Lower lobe of right lung (tissue), 2 donors: ENCODE measurements at places on chromosomes 11 and 22. TPM values are rescaled to one million over a fixed set of nuclear protein-coding genes. Genes with fewer than 3 reads are reported as not detected.
A peak's percentile ranks its signal among the peaks of the same experiment; 100 is the strongest.

CHRNA10 gene
- total RNA-seq = 1.7 TPM

GUCD1 gene
- total RNA-seq = 120 TPM

CDON gene
- total RNA-seq = 18.5 TPM

SCGB1A1 gene
- 3,364 TPM for total RNA-seq

DDTL gene
- total RNA-seq = 2.9 TPM

DNA sequence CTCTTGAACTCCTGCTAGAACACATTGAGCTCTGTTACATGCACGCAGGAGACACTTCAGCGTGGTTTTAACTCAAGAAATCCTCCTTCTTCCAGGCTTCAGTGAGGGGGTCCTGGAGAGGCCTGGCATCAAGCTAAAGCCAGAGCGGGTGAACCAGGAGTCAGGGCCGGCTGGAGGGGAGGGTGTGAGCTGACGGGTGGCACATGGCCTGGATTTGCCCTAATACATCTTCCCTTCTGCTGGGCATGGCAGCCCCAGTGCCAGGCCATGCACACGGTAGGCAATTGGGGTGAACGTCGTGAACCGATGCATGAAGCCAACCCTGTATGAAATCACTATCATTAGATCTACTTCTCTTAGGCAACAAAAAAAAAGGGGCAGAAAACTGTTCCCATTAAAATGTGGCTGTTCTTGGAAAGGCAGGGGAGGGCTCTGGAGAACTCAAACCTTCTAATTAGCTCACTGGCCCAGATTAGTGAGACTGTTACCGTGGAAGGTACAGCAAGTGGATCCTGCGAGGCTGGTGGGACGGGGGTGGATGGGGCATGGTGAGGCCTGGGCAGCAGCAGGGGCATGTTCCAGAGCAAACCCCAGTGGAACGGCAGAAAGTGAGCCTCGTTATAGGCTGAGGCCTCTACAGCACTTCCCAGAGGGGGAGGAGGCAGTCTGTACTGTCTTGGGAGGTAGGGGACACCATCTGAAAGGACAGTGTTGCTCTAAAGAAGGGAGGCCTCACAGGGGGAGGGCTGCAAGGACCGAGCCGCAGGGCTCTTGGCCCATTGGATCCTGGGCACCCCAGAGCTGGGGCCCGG lies 10.6 kb downstream of the IFT27 start:
- peaks cover 17% of the 10 kb centered on the region for H3K36me3 ChIP-seq
- H3K4me1 ChIP-seq = peaks cover 4% of the 10 kb centered on the region
- no peak for DNase-seq
- H3K27ac ChIP-seq = no peak overlapping the region

GRCh38 chr11:44988981-44989635 lies 38.4 kb upstream of the TP53I11 start:
- H3K4me3 ChIP-seq = no peak overlapping the region
- H3K27me3 ChIP-seq = no peaks in the 10 kb centered on the region
- no peak overlapping the region for H3K27ac ChIP-seq
- peaks cover 11% of the 10 kb centered on the region for H3K4me1 ChIP-seq
- H3K36me3 ChIP-seq = no peaks in the 10 kb centered on the region
- no peak for DNase-seq

DNA sequence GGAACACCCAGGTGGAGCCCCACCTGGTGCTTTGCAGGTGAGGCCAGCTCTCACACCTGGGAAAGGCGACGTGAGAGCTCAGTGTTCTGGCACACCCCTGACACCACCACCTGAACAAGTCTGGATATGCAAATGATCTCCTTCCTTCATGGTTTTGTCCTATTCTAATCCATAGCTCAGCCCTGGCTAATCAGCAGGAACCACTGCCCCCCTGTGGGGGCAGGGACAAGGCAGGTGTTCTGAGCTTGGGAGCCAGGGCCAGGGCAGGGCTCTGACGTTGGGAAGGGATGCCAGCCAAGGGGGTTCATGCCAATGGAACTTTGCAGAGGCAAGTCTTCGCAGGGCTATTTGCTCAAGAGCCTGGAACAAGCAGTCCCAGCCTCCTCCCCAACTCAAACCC lies 144.2 kb downstream of the TRIM29 start:
- no peaks in the 10 kb centered on the region for H3K4me1 ChIP-seq
- peaks cover 3% of the 10 kb centered on the region for H3K27me3 ChIP-seq

GRCh38 chr11:45538939-45539338 lies 126.5 kb downstream of the CHST1 start:
- H3K36me3 ChIP-seq = no peaks in the 10 kb centered on the region
- peaks cover 3% of the 10 kb centered on the region for H3K27me3 ChIP-seq
- DNase-seq = no peak
- H3K27ac ChIP-seq = no peak overlapping the region
- H3K4me3 ChIP-seq = no peak overlapping the region

DNA sequence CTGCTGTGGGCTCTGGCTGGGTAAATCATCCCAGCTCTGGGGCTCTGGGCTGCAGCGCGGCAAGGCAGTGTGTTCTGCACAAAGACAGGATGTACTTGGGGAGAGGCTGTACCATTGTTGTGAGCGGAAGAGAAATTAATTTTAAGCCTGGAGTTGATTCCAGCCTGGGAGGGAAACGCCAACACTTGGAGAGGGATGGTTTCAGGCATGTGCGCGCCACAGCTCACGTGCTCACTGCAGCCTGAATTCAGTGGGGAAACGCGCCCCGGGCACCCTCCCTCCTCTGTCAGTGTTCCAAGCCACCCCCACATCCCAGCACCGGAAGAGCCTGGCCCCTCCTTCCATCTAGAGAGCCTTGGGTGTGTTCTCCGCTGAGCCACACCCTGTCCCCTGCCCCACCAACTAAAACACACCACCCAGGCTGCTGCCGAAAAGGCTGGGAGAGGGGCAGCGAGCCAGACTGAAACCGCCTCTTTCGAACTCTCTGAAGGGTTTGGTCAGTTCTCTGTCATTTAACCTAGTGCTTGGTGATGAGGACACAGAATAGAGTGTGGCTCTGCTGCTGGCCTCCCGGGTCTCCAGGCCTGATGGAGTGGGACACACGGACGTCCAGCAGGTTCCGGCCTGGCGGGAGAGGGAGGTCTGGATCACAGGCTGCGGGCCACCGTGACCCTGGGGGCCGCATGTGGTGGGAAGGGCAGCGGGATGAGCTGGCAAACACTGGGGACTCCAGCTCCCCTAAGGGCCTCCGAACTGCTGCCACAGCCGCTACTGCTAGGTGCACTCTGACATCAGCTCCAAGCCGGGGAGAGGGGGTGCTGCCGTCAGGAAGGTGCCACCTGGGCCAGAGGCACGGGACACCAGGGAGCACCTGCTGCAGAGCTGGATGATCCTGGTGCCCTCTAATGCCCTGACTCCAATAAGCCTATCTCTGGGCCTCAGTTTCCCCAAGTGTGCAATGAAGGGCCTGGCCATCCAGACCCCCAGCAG lies 230.8 kb downstream of the CTTN start:
- H3K27me3 ChIP-seq = no peaks in the 10 kb centered on the region
- no peak overlapping the region for H3K4me3 ChIP-seq
- DNase-seq = peak; percentile 77
- H3K36me3 ChIP-seq = no peaks in the 10 kb centered on the region

DNA sequence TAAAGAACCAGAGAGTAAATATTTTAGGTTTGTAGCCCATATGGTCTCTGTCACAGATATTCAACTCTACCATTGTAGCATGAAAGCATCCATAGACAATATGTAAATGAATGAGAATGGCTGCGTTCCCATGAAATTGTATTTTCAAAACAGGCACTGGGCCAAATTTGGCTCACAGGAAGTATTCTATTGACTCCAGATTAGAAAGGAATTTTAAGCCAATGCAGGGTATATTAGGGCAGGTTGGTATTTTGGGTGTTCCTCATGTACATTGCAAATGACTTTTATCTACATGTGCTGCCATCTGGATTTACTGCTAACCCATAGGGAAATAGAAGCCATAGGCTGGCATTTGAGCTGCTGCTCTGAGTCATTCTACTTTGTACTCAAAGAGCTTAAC lies 35.1 kb upstream of the PDGFD start:
- H3K4me1 ChIP-seq = no peaks in the 10 kb centered on the region
- no peak overlapping the region for H3K4me3 ChIP-seq
- DNase-seq = no peak
- H3K27me3 ChIP-seq = no peaks in the 10 kb centered on the region
- H3K36me3 ChIP-seq = no peaks in the 10 kb centered on the region

DNA sequence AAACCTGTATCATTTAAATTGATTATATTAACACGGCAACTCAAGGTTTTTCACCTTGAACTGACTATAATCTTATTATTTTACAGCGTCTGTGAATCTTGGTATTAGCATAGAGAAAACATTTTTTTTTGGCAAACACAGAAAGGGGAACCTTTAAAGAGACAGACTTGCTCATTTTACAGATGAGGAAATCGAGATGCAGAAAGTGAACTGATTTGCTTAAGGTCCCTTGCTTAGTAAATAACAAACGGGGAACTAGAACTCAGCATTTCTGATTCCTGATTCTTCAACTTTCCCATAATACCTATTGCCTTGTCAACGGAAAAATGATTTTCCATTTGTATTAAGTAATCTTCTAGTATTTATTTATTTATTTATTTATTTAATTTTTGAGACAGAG lies 33.2 kb upstream of the CECR2 start:
- no peaks in the 10 kb centered on the region for H3K36me3 ChIP-seq
- H3K27ac ChIP-seq = no peak overlapping the region
- H3K4me1 ChIP-seq = no peaks in the 10 kb centered on the region
- no peak overlapping the region for H3K4me3 ChIP-seq
- H3K27me3 ChIP-seq = no peaks in the 10 kb centered on the region
- no peak for DNase-seq

DNA sequence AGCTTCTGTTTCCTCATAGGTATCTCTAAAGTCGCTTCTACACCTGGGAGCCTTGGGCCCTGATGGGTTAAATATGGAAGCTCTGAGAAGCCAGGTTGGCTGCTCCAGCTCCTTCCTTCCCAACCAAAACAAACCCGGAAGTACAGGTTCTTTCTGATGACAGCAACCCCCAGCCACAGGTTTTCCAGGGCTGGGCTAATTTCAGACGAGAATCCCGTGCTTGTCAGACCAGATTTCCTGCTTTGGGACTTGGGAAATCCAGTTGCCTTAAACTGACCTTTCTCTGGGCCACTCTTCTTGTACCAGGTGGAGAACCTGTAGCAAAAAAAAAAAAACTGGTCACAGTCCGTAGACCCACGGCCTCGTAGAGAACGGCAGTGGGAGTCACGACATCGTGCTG lies 51.9 kb downstream of the RBX1 start:
- no peaks in the 10 kb centered on the region for H3K36me3 ChIP-seq
- H3K27me3 ChIP-seq = no peaks in the 10 kb centered on the region
- H3K4me3 ChIP-seq = no peak overlapping the region
- no peaks in the 10 kb centered on the region for H3K4me1 ChIP-seq
- H3K27ac ChIP-seq = no peak overlapping the region

GRCh38 chr11:91700854-91701253 lies 523.8 kb upstream of the FAT3 start:
- H3K4me1 ChIP-seq = no peaks in the 10 kb centered on the region
- no peak overlapping the region for H3K4me3 ChIP-seq
- no peak for DNase-seq
- H3K36me3 ChIP-seq = no peaks in the 10 kb centered on the region

GRCh38 chr22:17359501-17359900 lies 9.8 kb upstream of the CECR2 start:
- H3K27me3 ChIP-seq = no peaks in the 10 kb centered on the region
- DNase-seq = no peak
- H3K4me1 ChIP-seq = no peaks in the 10 kb centered on the region
- H3K27ac ChIP-seq = no peak overlapping the region
- H3K36me3 ChIP-seq = no peaks in the 10 kb centered on the region

DNA sequence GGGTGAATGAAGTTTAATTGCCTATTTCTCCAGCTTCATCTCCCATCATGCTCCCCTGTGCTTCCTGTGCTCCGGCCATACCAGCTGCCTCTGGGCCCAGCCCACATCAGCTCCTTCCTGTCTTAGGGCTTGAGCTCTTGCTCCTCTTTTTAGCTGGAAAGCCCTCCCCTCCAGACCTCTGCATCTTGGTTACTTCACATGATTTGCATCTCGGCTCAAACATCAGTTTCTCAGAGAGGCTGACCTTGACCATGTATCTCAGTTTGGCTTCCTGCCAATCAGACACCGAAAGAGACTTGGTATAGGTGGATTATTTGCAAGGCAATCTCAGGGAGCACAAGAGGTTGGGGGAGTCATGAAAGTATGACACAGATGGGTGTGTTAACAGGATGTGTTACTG lies 73.2 kb upstream of the TIMP3 start:
- no peak overlapping the region for H3K4me3 ChIP-seq
- H3K4me1 ChIP-seq = peaks cover 12% of the 10 kb centered on the region
- DNase-seq = no peak
- H3K27ac ChIP-seq = no peak overlapping the region

DNA sequence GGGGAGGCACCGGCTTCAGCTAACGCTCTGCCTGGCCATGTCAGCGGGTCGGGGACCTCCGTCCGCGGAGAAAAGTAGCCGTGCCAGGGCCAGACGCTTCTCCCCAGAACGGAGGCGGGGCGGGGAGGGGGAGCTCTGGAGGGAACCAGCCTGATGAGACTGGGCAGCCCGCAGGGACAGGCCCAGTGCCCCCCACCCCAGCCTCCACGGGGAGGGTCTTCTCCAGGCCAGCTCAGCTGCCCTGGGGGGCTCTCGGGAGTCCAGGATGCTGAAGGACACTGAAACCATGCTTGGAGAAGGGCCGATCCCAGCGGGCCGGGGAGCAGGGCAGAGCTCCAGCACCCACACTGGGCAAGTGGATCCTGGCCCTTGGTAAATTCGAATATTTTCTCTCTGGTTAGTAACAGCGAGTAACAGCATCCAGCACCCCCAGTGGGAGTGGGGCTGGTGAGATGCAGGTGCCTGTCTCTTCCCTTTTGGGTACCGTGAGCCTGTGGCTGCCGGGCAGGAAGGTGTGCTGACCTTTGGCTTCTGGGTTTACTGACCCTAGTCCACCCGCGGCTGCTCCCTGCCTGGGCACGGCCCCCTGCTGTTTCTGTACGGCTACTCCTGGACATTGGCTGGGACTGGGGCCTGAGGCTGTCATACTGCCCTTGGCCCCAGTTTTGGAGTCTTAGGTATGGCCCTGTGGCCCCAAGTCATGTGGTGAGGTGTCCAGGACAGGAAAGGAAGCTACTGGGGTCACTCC lies 35.8 kb downstream of the GRAMD4 start:
- DNase-seq = no peak
- no peak overlapping the region for H3K4me3 ChIP-seq
- peaks cover 11% of the 10 kb centered on the region for H3K4me1 ChIP-seq
- peaks cover 4% of the 10 kb centered on the region for H3K36me3 ChIP-seq
- no peak overlapping the region for H3K27ac ChIP-seq

- H3K36me3 ChIP-seq = no peaks in the 10 kb centered on the region
- peaks cover 45% of the 10 kb centered on the region for H3K27me3 ChIP-seq
- H3K4me3 ChIP-seq = no peak overlapping the region
- H3K4me1 ChIP-seq = no peaks in the 10 kb centered on the region
These were observed 18.7 kb downstream of the CACNG2 start for GRCh38 chr22:36684841-36685240.
